Endothelial cell (in vitro differentiated cells): ENCODE measurements at places on chromosomes 5 and 9. TPM values are rescaled to one million over a fixed set of nuclear protein-coding genes. Genes with fewer than 3 reads are reported as not detected.
A peak's percentile ranks its signal among the peaks of the same experiment; 100 is the strongest.

Gene HAPLN1
- 42.1 TPM for total RNA-seq

Gene FOXD1
- 0.33 TPM for total RNA-seq

Gene WDR5
- 26.5 TPM for total RNA-seq

Gene FLT4
- total RNA-seq: 541 TPM

Gene BHMT2
- total RNA-seq: not detected

Gene CD274
- total RNA-seq: 0.56 TPM

Gene PAEP
- not detected for total RNA-seq

Gene ZNF608
- total RNA-seq: 88.0 TPM

Gene HAVCR1
- not detected for total RNA-seq

DNA sequence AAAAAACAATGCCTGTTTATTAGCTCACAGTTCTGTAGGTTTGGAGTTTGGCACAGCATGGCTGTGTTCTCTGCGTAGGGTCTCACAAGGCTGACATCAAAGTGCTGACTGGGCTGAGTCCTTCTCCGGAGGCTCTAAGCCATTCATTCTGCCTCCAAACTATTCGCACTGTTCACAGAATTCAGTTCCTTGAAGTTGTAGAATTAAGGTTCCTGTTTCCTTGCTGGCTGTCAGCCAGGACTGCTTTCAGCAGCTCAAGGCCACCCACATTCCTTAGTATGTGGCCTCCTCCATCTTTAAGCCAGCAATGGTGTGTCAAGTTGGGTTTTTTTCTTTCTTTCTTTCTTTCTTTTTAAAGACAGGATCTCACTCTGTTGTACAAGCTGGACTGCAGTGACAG is 161.9 kb downstream of the CDH6 start:
- DNase-seq: no peak

GRCh38 chr9:5042661-5043178 is 57.6 kb downstream of the JAK2 start:
- DNase-seq: no peak

- DNase-seq: no peak
These were observed 84.6 kb upstream of the RASEF start for GRCh38 chr9:83147315-83148149.

GRCh38 chr5:146645342-146645741 is 129.4 kb upstream of the GPR151 start:
- no peak for DNase-seq

GRCh38 chr9:101443364-101443771 is 7.8 kb upstream of the ALDOB start:
- DNase-seq: no peak

- DNase-seq: no peak
These were observed 80.7 kb downstream of the PPARGC1B start for GRCh38 chr5:149810856-149811255.

GRCh38 chr9:89489548-89490530 is 8.1 kb downstream of the SEMA4D start:
- no peak for DNase-seq

- no peak for DNase-seq
These were observed 262.9 kb downstream of the SEMA5A start for GRCh38 chr5:9283021-9283420.

DNA sequence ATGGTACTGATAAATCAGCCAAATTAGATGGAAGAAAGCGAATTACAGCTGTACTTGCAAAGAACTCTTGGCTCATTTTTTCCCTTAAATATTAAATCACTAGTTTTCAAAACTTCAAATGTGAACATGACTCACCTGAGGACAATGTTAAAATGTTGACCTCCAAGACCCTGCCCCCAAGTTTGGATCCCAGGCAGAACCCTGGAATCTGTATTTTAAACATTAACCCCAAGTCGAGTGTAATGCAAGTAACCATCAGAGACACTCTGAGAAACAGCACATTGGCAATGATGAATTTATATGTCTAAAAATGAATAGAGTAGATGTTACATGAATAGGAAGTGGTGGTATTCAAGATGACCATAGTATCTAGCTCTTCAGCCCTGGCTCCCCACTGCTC is 2.3 kb upstream of the CD274 start:
- no peak for DNase-seq

- no peak for DNase-seq
These were observed 33.0 kb upstream of the WHRN start for GRCh38 chr9:114538241-114538640.

GRCh38 chr5:167871091-167871490 is 420.4 kb upstream of the WWC1 start:
- no peak for DNase-seq

GRCh38 chr5:103315455-103315854 is 56.9 kb downstream of the MACIR start:
- no peak for DNase-seq

DNA sequence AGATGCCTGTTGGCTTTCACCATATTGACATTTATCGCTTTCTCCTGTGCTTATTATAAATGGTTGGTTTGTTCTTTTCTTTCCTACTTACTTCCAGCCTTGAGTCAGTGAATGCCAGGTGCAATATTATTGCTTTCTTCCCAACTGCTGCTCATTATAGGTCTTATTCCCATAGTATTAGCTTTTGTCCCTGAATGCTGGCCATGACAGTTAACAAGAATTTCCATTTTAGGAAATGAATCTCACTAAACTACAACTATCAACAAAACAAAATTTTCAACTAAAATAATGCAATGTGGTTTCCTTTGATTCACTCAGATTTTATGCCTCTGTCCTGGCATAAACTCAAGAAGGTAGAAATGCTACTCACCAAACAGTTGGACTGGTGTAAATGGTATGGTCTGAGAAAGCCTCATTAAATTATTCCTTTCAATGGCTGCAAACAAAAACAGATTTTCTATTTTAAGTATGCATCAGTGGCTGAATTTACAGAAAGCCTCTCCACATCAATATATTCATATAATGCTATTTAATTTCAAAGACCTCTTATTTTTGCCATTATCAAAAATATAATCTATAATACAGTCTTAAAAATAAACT is 145.4 kb downstream of the TRPM6 start:
- DNase-seq: no peak

DNA sequence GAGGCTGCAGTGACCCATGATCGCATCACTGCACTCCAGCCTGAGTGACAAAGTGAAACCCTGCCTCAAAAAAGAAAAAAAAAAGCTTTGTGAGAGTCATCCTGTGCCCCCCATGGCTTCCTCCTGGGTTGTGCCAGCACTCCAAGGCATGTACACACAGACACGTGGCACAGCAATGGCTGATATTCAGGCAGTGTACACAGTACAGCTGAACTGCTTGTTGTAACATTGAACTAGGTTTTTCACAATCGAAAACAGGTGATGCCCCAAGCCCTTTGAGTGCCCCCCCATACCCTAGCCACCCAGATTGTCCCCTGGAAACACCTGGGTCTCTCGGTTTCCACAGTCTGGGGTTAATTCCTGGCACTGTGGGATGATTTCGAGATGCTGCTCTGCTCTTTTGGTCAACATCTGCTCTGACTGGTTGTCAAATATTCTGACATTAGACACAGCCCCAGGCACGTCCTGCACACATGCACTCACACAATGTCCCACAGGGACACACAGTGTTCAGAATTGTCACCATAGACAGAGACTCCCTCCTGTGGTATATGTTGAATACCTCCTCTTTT is 9.2 kb downstream of the SPINK4 start:
- DNase-seq: no peak

GRCh38 chr5:58452566-58453258 is 7.2 kb downstream of the PLK2 start:
- no peak for DNase-seq

- DNase-seq: peak; percentile 12
These were observed 391 bp upstream of the NRG2 start for GRCh38 chr5:140043508-140043872.

GRCh38 chr9:21121595-21122251 is 19.9 kb downstream of the IFNW1 start:
- DNase-seq: no peak

DNA sequence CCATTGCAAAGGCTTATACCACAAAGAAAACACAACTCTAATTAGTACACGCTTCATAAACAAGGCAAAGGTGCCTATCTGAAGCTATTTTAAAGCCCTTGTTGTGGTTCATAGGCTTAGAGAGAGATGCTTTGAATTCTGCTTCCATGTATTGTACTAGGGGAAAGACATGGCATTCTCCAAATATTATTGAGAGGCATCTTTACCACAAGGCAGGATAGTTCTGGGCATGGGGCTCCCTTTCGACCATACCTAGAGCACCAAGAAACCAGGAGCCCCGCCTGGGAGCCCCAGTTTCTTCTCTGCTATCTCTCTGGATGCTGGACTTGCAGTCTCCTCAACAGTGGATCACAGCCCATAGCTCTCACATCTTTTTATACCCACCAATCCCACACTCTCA is 93.7 kb downstream of the NFIB start:
- no peak for DNase-seq

DNA sequence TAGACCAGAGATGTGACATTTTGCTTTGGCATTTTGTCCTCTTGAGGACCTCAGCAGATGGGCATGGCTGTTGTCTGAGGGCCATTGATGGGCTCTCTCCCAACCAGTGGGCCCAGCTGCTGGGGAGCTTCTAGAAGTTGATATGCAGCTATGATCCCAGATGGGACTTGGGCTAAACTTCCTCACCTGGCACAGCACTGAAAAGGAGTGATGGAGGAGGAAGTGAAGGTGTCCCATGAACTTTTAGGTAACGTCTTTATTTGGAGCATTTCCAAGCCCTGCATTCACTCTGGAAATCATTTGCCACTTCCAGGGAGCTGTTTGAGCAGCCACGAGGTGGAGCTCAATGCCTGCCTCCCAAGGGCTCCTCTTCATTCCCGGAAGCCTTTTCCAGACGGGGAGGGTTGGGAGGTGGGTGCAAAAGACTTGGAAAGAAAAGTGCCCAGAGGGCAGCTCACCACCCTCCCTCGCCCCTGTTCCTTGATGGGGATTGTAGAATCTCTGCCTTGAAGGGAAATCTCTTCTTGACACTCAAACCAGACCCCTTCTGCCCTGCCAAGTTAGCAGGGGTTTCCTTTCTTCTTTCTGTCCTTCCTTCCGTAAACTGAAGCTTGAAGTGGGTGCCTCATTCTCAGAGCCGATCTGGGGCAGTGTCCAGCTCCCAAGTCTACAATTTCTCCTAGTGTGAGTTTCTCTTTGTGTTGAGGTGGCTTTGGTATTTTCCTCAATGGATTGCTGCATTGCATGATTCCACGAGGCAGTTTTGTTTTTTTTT is 18.1 kb upstream of the NEUROG1 start:
- DNase-seq: peak; percentile 34

GRCh38 chr9:71333321-71333720 is 211.9 kb upstream of the TRPM3 start:
- DNase-seq: no peak

- no peak for DNase-seq
These were observed 49.8 kb upstream of the ANGPTL2 start for GRCh38 chr9:127172066-127172707.

DNA sequence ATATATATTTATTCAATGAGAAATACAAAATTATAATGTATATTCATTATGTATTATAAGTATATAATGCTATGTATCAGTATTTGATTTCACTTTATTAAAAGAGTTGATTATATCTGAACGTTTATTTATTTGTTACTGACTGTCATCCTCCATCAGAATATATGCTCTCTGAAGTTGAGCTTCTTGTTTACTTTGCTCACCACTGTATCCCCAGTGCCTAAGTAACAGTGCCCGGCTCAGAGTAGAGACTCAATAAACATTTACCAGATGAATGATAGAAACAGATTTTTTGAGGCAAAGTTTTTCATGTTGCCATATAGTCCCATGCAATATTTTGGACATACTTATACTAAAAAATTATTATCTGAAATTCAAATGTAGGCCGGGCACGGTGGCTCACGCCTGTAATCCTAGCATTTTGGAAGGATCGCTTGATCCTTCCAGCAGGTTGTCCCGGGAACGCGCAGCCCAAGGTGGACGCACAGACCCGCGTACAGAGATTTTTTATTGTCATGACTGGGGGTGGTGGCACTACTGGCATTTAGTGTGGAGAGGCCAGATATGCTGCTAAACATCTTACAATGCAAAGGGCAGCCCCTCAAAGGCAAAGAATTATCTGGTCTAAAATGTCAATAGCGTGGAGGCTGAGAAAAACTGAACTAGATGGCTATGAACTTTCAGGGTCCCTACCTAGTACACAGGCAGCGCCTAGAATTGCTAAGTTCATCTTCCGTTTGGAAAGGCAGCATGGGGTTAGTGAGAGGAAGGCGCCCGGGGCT is 761 bp upstream of the DNAJC25 start:
- DNase-seq: no peak

- DNase-seq: no peak
These were observed 1622.5 kb downstream of the MAT2B start for GRCh38 chr5:165127941-165128340.

DNA sequence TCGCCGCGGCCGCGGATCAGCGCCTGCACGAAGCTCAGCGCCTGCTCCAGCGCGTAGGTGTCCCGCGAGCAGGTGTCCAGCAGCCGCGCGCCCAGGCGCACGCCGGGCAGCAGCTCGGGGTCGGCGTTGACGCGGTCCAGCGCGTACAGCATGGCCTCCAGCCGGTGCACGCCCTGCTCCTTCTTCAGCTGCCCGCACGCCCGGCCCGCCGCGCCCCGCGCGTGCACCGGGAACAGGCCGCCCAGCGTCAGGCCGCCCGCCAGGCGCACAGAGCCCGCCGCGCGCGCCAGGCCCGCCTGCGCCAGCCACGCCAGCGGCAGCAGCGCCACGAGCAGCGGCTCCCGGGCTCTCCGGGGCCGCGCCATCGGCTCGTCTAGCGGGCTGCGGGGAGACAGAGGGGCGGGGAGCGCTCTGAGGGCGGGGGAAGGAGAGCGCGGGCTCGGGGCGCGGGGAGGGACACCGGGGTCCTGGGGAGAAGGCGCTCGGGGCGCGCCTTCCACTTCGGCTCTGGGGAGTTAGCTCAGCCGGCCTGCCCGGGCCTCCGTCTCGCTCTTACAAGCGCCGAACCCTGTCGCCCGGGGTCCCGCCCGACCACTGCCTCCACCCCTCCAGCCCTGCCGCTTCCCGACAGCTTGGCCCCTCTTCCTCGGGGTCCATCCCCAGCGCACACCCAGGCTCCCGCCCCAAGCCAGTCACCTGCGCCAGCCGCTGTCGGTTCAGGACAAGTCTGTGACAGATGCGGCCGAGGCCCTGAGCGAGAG is at the start of gene GRM6:
Gene GRM6, minus strand, starts transcription at position 741 of the 761 bp plus-strand sequence. Its CDS starts 376 bp downstream, at position 365.
- no peak for DNase-seq

- no peak for DNase-seq
These were observed 63.4 kb downstream of the ANGPTL2 start for GRCh38 chr9:127059030-127059429.

GRCh38 chr5:4230471-4230785 is 634.8 kb downstream of the IRX1 start:
- DNase-seq: no peak
